Stimulated activated CD4-positive, alpha-beta T cell treated with anti-CD3 and anti-CD28 coated beads, Interleukin-2, amount 100 ng/mL, for 4 hours (primary cell): ENCODE measurements at places on chromosomes 12 and 14.
A peak's percentile ranks its signal among the peaks of the same experiment; 100 is the strongest.

DNA sequence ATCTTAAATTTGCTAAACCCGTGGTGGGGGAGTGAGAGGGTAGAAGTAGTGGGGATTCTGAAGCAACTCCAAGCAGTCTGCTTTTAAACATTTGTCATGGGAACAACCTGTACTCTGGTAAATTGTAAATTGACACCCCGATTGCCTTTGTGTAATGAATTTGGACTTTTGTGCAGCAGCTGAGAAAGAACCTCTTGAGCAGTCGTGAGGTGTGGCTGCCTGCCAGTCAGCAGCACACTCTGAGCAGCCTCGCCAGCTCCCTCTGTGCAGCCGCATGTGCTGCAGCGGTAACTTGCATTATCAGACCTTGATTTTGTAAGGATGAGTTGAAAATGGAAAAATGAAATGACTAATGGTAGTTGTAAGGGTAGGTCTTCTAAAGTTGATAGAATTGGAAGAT, 74.3 kb downstream of the SUSD6 start:
- no peak for DNase-seq

DNA sequence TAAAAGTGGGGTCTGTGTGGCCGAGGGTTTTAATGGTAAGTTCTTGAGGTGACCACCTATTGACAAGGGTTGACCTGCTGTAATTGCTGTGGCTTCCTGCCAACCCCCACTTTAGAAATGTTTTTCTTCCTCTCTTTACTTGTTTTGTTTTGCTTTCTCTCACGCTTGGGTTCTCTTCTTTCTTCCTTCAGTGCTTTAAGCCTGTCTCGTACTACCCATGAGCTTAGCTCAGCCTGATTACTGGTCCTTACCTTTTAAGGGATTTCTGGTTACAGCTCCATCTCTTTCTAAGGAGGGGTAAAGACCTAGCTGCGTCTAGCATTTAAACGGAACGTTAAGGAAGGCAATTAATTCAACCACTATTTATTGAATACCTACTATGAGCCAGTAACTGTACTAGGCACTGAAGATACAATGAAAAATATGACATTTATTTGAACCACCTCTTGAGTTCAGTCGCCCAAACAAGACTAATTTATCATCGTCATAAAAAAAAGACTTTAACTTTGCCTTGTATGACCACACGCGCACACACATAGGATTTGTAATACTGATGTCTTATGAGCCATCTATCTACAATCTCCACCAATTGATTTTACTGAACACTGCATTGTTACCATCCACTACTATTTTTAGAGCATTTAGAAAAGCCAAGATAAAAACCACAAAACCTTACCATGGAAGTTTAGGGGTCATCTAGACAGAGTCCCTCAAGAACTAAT, 888 bp upstream of the PPP1R12A start:
- no peak for DNase-seq

DNA sequence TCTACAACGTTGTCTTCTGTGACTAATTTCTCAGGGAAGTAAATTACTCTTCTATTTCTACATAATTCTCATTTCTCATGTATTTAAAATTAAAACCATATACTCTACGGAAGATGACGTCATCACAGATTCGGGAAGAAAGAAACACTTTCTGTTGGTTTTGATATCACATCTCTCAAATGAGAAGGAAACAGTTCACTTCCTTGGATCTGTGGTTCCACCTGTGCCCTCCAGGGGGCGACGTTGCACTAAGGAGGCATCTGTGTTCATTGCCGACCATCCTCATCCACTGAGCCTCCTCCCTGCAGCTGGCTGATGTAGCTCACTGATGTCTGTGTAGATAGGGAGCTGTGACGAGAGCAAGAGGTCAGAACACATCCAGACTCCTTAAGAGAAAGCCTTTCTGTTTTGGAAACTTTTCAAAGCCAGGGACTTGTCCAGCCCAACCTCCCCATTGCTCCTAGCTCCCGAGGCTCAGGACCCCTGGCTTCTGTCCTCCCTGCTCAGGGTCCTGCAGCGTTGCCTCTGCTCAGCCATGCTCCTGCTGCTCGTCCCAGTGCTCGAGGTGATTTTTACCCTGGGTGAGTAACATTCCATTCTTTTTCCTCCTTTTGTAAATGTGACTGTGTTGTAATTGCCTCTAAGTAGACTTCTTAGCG, 172.7 kb upstream of the OR4E1 start:
- DNase-seq: peak; percentile 55

- no peak for DNase-seq
Observed at GRCh38 chr12:20492251-20492760, 124.0 kb downstream of the PDE3A start.

DNA sequence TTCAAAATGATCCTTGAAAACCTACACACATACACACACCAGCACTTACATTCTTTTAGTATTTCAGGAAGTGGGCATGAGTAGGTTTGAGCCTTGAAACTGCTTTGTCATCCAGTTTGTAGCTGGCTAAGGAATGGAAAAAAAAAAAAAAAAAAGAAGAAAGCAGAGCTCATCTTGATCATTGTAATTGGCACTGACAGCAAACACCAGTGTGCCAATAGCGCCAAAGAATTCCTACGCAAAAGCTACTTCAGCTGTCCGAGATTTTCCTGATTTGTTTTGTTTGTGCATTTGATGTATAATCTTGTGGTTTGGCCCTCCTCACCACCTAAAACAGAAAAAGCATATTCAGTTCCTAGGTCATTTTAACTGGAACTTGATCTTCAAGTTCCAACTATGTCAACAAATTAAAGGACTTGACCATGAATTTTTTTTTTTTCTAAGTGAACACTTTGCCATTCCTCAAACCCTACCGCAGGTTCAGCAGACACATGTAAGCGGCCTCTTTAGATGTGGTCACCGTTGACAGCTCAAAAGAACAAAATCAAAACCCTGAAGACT, 57.3 kb downstream of the FLRT2 start:
- no peak for DNase-seq

- no peak for DNase-seq
Observed at GRCh38 chr14:101030586-101030985, 127.1 kb upstream of the RTL1 start.

DNA sequence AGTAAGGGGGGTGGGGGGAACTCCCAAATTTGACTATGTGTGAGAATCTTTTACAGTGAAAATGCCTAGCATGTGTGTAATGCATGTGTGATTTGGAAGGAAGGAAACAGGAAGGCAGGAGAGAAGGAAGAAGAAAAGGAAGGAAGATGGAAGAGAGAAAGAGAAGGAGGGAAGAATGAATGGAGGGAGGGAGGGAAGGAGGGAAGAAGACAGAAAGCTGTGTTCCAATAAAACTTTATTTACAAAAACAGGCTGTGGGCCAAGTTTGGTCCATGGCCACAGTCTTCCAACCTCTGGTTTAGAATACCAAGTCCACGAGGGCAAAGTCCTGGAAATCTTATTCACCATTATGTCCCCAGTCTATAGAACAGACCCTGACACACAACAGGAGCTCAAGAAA, 278.9 kb downstream of the KSR2 start:
- DNase-seq: no peak
